ENCODE measurements at places on chromosomes 2 and 18.
A peak's percentile ranks its signal among the peaks of the same experiment; 100 is the strongest.

GRCh38 chr18:54957296-54957832 lies 1.9 kb downstream of the CCDC68 start:
- no peak for DNase-seq

DNA sequence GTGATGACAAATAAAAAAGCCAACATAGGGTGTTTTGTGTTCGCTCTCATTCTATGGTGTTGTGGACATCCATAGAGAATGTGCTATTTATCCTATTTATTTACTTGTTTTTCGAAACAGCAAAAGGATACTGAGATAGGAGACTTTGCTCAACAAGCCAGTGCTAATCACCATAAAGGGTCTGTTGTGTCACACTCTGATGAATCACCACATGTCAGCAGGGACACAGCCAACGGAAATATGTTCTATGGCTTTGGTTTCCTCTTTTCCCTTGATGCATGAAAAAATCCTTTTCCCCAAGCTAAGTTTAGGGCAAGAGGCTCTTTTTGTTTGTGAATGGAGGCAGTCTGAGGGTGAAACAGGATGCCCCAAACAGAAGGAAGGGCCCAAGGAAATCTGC lies 154.3 kb downstream of the RNF152 start:
- DNase-seq: peak; percentile 92

- DNase-seq: no peak
Measured at GRCh38 chr2:182592691-182593393, 123.2 kb upstream of the DNAJC10 start.

DNA sequence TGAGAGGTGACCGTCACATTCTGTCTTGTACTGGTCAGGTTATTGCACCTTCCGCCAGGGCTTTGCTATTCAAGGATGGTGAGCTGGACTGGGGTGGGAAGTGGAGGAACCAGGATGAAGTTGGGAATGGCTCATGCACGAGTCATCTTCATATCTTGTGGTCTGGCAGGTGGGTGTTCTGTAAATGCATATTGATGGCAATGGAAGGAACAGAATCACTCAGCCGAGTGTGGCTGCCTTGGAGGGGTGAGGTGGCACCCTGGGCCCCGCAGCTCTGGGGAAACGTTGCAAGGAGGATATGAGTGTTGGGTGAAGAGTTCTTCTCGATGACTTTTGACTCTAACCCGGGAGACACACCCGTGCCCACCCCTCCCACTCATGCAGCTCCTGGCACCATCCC lies 1.2 kb downstream of the NEU2 start:
- no peak for DNase-seq

GRCh38 chr2:157355618-157356017 lies 30.0 kb upstream of the ERMN start:
- DNase-seq: no peak
